ENCODE measurements at places on chromosomes 6 and 20. TPM values are rescaled to one million over a fixed set of nuclear protein-coding genes. Genes with fewer than 3 reads are reported as not detected.

- H3K4me1 ChIP-seq: no peaks in the 10 kb centered on the region
- no peaks in the 10 kb centered on the region for H3K36me3 ChIP-seq
- no peak overlapping the region for H3K27ac ChIP-seq
- no peak for DNase-seq
- H3K27me3 ChIP-seq: no peaks in the 10 kb centered on the region
These were observed 174.8 kb downstream of the CDH26 start for GRCh38 chr20:60132827-60133670.

GRCh38 chr6:4447639-4448330 is 312.4 kb upstream of the ECI2 start:
- H3K36me3 ChIP-seq: no peaks in the 10 kb centered on the region
- no peaks in the 10 kb centered on the region for H3K4me1 ChIP-seq
- H3K27me3 ChIP-seq: no peaks in the 10 kb centered on the region
- DNase-seq: no peak
- no peak overlapping the region for H3K27ac ChIP-seq

- no peaks in the 10 kb centered on the region for H3K27me3 ChIP-seq
- no peak overlapping the region for H3K4me3 ChIP-seq
- no peaks in the 10 kb centered on the region for H3K4me1 ChIP-seq
- no peak overlapping the region for H3K27ac ChIP-seq
- peaks cover 85% of the 10 kb centered on the region for H3K36me3 ChIP-seq
These were observed 17.2 kb downstream of the TXNDC5 start for GRCh38 chr6:7893342-7893741.

- H3K36me3 ChIP-seq: no peaks in the 10 kb centered on the region
- H3K4me3 ChIP-seq: no peak overlapping the region
- peaks cover 6% of the 10 kb centered on the region for H3K4me1 ChIP-seq
These were observed 214.9 kb downstream of the ZFAND3 start for GRCh38 chr6:38034274-38034914.

GPX5 gene
- total RNA-seq: not detected

TAGAP gene
- 1.5 TPM for total RNA-seq

CRIP3 gene
- 1.1 TPM for total RNA-seq

MYH7B gene
- total RNA-seq: 0.25 TPM

PPP2R5D gene
- total RNA-seq: 13.9 TPM

EPB41L2 gene
- 43.3 TPM for total RNA-seq

Data from liver (tissue), 10 donors.